ENCODE measurements at places on chromosomes 1 and 21. TPM values are rescaled to one million over a fixed set of nuclear protein-coding genes. Genes with fewer than 3 reads are reported as not detected.

The CEP350 gene
- 27.0 TPM for total RNA-seq

The DCDC2B gene
- not detected for total RNA-seq

The CYP4A11 gene
- total RNA-seq, result not detected

- H3K4me1 ChIP-seq, result peaks cover 83% of the 10 kb centered on the region
- peak overlapping the region; percentile 90 for H3K27ac ChIP-seq
- H3K4me3 ChIP-seq, result no peak overlapping the region
- no peaks in the 10 kb centered on the region for H3K27me3 ChIP-seq
Measured at GRCh38 chr1:211648980-211649934, 26.2 kb downstream of the NEK2 start.

The PBXIP1 gene
- total RNA-seq, result 36.3 TPM

DNA sequence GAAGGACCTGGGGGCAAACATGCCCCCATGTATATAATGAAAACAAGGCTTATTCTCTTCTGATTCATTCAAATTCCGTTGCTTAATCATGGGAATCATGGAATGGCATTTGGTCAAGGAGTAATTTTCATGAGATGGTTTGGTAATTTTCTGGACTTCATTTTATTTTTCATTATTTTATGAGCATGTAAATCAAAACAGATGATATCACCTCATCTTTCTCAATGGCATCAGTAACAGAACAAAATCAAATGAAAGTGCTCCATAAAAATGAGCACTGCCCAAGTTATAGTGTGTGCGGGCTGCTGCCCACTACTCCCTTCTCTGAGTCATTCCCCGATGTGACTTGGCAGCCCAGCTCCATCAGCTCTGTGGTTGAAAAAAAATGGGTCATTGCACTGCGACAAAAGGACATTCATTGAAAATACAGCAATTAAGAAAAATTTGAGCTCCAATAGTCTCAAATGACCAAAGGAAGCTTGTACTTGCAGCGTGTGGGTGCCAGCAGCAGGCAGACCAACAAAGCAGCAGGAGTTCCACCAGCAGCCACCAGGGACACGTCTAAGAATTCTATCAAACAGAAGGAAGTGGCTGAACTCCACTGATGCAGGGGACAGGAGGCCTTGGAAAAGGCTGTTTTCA lies 84.3 kb upstream of the VAV3 start:
- no peaks in the 10 kb centered on the region for H3K27me3 ChIP-seq
- no peak overlapping the region for H3K4me3 ChIP-seq
- H3K4me1 ChIP-seq, result no peaks in the 10 kb centered on the region

DNA sequence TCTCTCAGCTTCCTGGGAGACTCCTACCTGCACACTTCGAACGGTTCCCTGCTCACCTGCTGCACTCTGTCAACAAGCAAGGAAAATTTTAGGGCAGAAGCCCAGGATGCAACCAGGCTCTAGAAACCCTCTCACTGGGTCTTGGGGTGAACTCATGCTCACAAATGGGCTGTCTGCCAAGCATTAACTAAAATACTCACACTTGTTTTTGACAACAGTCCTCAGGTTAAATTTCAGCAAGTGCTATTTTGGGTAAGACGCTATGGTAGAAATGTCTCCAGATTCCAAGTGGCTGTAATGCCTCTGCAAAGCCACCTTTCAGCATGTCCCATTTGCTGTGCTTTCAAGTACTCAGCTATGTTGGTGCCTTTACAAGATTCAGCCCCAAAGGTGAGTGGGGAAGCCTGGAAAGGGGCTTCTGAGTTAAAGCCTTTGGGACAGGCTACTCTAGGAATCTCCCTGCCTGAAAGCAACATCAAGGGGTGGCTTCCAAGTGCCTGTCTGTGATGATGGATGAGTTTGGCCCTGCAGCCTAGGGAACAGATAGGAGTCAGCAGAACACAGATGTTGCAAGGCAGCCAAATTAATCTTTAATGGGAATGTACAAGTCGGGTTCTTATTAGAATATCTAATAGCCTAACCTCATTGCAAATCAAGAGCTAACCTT lies 211.9 kb upstream of the SPAG17 start:
- no peaks in the 10 kb centered on the region for H3K36me3 ChIP-seq
- no peaks in the 10 kb centered on the region for H3K4me1 ChIP-seq
- no peaks in the 10 kb centered on the region for H3K27me3 ChIP-seq
- H3K27ac ChIP-seq, result no peak overlapping the region
- no peak overlapping the region for H3K4me3 ChIP-seq
- DNase-seq, result no peak

- H3K36me3 ChIP-seq, result no peaks in the 10 kb centered on the region
- no peak overlapping the region for H3K4me3 ChIP-seq
- no peaks in the 10 kb centered on the region for H3K27me3 ChIP-seq
Measured at GRCh38 chr1:61046434-61046833, 35.9 kb upstream of the NFIA start.

The PTPN22 gene
- not detected for total RNA-seq

- no peak overlapping the region for H3K4me3 ChIP-seq
- no peaks in the 10 kb centered on the region for H3K27me3 ChIP-seq
- H3K36me3 ChIP-seq, result no peaks in the 10 kb centered on the region
- no peak overlapping the region for H3K27ac ChIP-seq
- no peaks in the 10 kb centered on the region for H3K4me1 ChIP-seq
Measured at GRCh38 chr1:200699871-200700270, 30.2 kb upstream of the DDX59 start.

The SPRR3 gene
- total RNA-seq, result 0.57 TPM

The GPR25 gene
- not detected for total RNA-seq
